ENCODE measurements at places on chromosomes 4 and X. TPM values are rescaled to one million over a fixed set of nuclear protein-coding genes. Genes with fewer than 3 reads are reported as not detected.

- no peak for DNase-seq
Observed at GRCh38 chrX:47296766-47297365, 64.1 kb downstream of the USP11 start.

DNA sequence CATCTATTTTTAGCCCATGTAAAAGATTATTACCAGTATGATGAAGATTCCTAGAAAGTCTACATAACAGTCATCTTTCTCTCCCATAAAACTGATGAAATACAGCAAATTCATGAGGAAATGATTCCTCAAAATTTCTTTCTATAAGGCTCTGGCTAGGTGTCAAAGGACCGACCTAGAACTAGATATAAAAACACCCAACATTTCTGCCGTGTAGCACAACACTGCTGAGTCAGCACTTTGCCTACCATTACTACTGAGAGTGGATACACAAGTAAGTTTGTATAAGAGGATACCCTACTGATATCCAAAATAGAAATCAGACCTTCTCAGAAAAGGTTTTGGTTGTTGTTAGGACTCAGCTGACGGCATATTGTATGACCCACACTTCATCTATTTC, 24.7 kb downstream of the TMEM47 start:
- DNase-seq: no peak

DNA sequence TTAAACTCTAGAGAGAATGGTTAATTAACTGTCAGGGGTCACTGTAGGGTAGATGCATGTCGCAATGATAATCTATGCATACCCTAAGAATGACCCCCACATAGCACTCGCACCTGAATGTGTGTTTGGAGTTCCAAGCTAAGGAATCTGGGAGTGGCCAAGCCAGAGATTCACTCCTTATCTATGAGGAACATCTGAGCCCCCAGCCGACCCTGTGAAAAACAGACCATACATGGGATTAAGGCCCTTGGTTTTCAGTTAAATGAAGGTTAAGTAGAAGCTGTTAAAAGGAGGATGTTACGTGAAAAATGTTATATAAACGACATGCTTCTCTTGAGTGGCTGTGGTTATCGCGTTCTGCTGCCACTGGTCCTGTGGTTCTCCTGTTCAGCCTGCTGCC, 147.2 kb downstream of the RELL1 start:
- DNase-seq: no peak

Gene PIN4
- total RNA-seq: 7.1 TPM

Gene MAGEB2
- not detected for total RNA-seq

Gene FATE1
- not detected for total RNA-seq
